ENCODE measurements at places on chromosomes 12 and 14.

- DNase-seq: no peak
These were observed 10.8 kb downstream of the INF2 start for GRCh38 chr14:104700225-104700651.

DNA sequence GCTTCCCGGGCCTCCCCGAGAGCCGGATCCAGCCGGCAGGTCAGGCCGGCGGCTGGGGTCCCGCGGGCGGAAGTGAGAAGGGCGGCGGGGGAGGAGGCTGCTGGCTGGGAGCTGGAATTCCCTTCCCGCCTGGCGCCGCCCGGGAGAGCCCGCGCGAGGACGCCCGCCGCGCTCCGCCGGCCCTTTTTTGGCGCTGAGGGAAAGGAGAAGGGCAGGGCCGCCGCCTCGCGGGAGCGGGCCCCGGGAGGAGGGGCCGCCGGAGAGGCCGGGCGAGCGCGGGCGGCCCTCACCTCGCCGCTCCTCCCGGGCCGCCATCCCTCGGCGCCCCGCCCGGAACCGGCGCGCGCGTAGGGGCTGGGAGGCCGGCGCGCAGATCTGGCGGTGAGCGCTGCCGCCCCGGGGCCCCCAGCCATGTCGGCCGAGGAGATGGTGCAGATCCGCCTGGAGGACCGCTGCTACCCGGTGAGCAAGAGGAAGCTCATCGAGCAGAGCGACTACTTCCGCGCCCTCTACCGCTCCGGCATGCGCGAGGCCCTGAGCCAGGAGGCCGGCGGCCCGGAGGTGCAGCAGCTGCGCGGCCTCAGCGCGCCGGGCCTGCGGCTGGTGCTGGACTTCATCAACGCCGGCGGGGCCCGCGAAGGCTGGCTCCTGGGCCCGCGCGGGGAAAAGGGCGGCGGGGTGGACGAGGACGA lies at the start of the genes KLHL42 and MANSC4:
Gene KLHL42 (plus strand): TSS at position 314 of the 692 bp plus-strand sequence. CDS start 98 bp downstream, at position 412.
Gene MANSC4 (minus strand): TSS at position 317 of the 692 bp plus-strand sequence. CDS start 8,960 bp downstream, outside the sequence.
- peak; percentile 32 for DNase-seq

GRCh38 chr12:26135010-26135420 lies 10.2 kb upstream of the BHLHE41 start:
- DNase-seq: no peak

DNA sequence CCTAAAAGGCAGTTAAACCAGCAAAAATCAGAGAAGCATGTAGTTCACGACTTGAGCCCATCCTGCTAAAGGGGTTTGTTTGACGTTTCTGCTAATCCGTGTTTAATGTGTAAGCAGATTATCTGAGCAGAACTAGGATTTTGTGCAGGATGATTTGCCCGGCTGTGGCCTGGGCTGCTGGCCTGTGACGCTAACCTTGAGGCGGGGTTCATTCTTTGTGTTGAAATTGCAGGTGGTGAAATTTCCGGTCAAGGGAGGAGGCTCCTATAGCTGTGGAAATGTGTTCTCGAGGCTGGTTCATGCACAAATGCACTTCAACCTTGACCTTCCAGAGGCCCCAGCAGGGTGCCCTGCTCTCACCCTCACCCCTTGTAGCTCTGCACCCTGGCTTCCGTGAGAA lies 63.7 kb downstream of the SLC24A4 start:
- DNase-seq: no peak

- no peak for DNase-seq
These were observed 838.2 kb upstream of the MGAT4C start for GRCh38 chr12:87094356-87094755.

- DNase-seq: no peak
These were observed 15.9 kb downstream of the RBMS2 start for GRCh38 chr12:56537546-56537945.

DNA sequence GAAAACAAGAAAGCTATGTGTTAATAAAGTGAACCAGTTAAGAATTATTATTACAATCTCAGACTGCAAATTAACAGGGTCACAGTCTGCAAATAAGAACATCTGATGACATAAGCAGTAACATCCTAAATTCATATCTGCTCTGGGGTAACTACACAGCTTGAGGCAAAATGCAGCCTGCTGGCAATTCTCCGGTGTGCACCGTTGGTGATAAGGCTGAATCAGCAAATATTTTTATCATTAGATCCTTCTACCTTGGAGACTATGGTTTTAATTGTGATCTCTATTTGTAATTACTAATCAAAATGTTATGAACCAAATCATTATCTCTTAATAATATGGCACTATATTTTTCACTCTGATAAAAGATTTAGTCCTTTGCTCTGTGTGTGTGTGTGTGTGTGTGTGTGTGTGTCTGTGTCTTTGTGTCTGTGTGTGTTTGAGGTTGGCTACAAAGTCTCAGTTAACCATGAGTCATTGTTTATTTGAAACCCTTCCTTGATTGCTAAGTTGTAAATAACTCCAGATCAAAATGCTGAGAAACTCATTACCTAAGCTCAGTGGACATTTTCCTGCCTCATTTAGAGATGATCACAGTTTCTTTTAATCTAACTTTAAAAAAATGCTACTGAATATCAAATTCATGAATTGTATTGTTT lies 442.6 kb downstream of the GXYLT1 start:
- no peak for DNase-seq

- no peak for DNase-seq
These were observed 46.0 kb upstream of the OR5AU1 start for GRCh38 chr14:21201732-21202462.

Data from CMK (cell line).